ENCODE measurements at places on chromosomes 7 and 10.

GRCh38 chr10:3704565-3705325 is 80.3 kb downstream of the KLF6 start:
- no peak for DNase-seq

- no peak for DNase-seq
These were observed 28.2 kb upstream of the SEMA3D start for GRCh38 chr7:85215098-85215497.

DNA sequence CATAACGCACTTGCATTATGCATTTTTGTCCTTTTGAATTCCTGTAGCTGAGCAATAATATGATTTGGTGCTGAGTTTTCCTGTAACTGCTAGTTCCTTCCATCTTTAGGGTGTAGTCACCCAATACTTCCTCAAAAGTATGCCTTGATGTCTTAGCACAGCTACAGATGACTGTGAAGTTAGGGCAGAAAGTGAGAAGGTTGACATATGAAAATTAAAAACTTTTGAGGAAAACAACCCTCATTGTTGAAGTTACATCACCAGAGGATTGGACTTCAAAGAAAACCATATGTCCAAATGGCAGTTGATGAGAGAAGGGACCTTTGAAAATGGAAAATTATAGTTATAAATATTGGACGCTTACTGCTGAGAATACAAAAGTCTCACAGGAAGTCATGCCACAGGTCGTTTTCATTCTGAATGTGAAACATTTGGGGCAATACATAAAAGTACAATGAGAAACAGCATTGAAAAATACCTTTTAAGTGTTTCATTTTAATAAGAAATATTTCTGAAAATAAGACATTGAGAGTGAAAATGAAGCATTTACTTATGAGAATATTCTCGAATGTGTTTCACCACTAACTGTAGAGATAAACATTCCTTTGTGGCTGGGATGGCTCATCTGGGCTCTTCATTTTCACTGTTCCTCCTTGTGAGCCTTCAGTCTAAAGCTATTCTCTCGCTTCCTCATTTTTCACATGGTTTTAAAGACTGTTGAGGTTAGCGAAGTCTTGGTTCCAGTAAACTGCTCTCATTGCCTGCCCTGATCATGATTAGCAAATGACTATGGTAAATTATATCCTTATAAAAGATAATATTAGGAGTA is 61.4 kb upstream of the NME8 start:
- DNase-seq = no peak

- no peak for DNase-seq
These were observed 577 bp downstream of the LRRC18 start for GRCh38 chr10:48938990-48939536.

GRCh38 chr10:82609845-82610244 is 734.9 kb downstream of the NRG3 start:
- DNase-seq = no peak

DNA sequence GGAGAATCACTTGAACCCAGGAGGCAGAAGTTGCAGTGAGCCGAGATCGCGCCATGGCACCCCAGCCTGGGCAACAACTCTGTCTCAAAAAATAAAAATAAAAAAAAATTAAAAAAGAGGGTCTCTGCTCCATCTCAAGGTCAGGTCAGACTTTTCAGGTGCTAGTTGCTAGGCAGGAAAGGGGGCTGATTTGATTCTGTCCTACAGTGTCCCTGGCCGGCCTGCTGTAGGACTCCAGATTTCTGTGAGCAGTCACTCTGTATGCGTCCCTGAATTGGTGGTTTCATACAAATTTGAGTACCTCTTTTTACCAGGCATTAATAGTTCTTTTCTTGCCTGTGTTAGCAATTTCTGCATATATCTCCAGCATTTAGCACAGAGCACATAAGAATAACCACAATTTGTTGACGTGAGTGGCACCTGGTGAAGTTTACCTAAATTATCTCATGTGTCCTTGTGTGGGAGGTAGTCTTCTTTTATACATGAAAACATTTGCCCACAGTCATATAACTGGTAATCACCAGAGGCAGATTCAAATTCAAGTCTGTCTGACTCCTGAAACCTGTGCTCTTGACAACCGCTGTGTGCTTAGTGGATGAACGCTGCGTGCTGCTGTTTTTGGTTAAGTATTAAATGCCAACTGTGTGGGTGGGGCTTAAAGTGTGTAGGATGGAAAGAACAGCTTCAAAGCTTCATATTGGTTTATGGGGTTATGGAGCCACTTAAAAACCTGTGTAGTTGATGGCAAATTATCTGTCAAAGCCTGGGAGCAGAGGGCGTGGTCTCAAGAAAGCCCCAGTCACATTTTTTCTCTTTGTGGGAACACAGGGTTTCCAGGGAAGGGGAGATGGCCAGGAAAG is 3.2 kb upstream of the ZNF775 start:
- no peak for DNase-seq

DNA sequence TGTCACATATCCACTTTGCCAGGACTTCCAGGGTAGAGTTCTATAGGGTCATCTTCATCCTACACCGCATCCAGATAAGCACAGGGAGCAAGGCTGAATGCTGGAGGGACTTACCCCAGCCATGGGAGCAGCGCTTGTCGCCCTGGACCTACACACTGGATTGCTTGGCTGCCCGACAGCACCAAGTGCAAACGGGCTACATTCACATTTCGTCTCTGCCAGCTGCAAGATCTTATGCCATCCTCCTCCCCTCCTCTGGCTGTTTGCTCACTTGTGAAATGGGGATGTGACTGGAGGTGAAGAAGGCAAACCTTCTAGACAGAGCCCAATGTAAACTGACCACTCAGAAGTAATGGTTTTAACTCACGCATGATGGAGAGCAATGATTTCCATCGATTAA is 1.0 kb downstream of the DDC start:
- DNase-seq = no peak

- no peak for DNase-seq
These were observed 272.5 kb downstream of the NEBL start for GRCh38 chr10:20624642-20625041.

GRCh38 chr10:33681595-33681994 is 347.1 kb upstream of the NRP1 start:
- DNase-seq = no peak

- DNase-seq = no peak
These were observed 131.2 kb downstream of the DGKI start for GRCh38 chr7:137715533-137715932.

DNA sequence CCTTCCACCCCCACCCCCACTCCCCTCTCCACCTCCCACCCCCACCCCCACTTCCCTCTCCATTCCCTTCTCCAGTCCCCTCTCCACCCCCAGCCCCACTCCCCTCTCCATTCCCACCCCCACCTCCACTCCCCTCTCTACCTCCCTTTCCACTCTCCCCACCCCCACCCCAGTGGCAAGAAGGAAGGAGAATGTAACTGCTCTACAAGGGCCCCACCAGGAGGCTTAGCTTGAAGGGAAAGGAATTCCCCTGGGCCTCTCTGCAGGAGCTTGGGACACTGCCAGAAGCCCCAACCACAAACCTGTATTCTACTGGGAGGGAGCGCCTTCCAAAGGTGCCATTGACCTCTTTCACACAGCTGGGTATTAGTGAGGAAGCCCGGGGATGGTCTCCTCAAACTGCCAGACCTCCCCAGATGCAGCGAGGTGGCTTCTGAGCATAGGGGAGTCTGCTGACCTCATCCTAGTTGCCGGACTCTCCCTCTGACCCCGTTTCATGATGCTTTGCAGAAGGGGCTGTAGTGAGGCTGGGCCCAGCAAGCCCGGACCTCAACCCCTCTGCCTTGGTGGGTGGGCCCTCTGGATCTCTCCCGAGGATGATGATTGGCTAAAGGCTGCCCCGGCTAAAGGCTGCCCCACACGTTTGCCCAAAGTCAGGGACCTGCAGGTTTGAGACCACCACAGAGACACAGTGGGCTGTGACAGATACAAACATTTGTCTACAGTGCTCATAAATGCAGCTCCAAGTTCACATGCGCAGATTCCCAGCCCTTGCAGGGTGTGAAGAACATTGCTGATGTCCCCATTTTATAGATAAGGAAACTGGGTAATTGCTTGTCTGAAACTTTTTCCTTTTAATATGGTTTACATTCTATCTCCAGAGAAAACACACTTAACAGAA is 2.9 kb downstream of the DEPP1 start:
- DNase-seq = no peak

- DNase-seq = no peak
These were observed 4.2 kb downstream of the IKZF1 start for GRCh38 chr7:50308532-50309385.

DNA sequence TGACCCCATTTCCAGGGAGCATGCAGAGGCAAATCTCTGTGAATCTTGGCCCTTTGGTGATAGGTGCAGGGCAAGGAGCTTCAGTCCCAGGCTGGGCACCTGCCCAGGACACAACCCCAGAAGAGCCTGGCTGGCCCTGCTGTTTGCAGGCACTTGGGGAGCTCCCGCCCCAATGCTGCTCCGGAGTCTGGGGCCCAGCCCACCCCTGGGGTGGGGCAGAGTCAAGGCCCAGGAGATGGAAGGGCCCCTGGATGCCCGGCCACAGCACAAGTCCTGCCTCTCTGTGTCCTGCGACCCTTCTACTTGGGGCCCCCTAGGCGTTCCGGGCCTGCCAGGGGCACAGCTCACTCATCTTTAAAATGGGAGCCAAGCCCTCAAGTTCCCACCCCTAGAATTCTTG is 24.7 kb downstream of the PDGFA start:
- DNase-seq = no peak

- DNase-seq = no peak
These were observed 2.9 kb downstream of the BHLHA15 start for GRCh38 chr7:98213888-98214810.

- no peak for DNase-seq
These were observed 992.5 kb downstream of the TYW1 start for GRCh38 chr7:67989142-67989541.

All from stimulated activated CD4-positive, alpha-beta T cell treated with anti-CD3 and anti-CD28 coated beads, TNF-alpha, amount 100 ng/mL, for 1 hour (primary cell).